GM18507 (cell line): ENCODE measurements at places on chromosomes 3 and 15.
A peak's percentile ranks its signal among the peaks of the same experiment; 100 is the strongest.

GRCh38 chr3:10383850-10384248 lies 62.9 kb upstream of the SEC13 start:
- DNase-seq, result no peak

DNA sequence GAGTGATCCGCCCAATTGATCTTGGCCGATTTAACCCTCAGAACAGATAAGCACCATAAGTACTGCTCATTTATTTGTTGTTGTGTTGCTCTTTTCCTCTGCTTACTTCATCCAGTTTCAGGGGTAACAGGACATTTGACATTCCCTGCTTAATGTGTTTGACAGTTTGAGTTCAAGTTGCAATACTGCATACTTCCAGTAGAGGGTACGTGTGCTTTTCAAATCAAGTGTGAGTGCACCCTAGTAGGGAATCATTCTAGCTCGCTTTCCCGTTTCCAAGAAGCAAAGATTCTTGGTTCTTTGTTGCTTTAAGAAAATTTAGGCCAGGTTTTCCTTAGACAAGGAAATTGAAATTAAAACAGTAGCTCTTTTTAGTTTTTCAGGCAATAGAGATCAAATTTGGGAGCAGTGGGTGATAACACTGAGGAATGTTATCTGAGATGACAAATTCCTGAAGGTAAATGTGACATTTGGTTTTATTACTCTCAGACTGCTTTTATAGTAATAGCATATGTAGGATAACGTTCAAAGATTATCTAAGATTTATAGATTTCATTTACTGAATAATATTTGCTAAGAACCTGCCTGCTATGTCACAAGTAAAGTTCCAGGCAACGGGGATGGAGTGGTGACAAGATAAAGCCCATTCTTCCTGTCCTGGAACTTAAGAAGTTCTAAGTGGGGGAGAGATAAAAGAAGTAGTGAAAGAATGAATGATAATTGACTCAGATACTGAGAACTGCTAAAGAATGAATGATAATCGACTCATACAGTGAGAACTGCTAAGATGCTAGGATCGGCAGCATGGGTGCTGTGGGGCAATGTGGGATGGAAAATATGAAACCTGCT lies 73.3 kb downstream of the SYNPR start:
- peak; percentile 5 for DNase-seq

DNA sequence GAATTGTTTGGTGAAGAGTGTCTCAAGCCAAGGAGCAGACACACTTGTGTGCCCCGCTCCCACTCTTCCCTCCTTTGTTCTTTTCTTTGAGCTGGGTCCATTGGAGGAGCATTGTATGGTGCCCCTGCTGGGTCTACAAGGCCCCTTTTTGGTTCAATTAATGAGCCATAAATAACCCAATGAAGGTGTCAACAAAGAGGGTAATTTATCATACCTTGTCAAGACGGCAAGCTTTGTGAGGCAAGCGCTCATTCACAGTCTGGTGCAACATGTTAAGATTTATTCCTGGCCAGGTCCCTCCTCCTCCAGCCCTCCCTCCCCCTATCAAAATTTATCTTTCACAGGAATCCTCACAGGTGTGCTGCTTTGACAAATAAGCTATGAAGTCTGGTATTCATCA lies 300.1 kb downstream of the RORA start:
- DNase-seq, result no peak

DNA sequence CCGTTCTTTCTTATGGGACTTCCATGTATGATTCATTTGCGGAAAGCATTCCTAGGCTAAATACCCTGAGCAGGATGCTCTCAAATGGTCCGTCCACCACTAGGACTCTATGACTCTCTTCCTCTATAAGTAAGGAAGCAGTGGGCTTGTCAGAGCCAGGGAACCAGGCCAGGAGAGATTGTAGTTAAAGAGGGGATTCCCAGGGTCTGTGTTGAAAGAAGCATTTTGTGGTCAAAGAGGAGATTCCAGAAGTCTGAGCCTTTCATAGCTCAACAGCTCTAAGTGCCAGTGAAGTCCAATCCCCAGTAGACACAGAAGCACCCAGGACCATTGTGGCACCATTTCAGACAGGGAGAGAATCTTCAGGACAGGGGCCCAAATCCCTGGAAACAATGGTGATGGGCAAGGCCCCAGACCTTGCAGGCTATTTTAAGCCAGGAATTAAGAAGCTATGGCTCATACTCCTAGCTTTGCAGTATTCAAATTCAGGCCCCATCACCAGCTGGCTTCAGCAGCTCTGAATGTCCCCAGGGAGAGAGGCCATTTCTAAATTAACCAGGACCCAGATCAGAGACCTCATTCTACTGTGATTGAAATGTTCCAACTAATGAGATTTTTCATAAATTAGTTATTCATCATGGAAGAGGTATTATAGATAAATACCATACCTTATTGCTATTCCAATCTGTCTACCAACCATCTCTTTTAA lies 81.7 kb downstream of the CD47 start:
- no peak for DNase-seq

DNA sequence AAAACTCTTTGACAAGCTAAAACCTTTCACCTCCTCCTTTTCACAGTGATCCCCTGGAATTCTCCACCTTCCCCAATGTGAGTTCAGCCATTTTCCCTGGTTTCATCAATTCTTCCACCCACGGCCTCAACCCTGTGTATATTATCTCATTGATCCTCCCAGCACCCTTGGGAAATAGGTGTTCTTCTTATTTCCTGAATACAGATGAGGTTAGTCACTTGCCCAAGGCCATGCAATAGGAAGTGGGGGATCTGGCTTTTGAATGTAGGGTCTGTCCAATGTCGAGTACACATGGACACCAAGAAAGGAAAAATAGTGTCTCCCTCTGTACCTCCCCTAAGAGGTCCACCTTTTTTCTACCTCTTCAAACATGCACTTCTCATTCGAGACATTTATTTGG lies 262.8 kb upstream of the ST8SIA2 start:
- DNase-seq, result no peak

DNA sequence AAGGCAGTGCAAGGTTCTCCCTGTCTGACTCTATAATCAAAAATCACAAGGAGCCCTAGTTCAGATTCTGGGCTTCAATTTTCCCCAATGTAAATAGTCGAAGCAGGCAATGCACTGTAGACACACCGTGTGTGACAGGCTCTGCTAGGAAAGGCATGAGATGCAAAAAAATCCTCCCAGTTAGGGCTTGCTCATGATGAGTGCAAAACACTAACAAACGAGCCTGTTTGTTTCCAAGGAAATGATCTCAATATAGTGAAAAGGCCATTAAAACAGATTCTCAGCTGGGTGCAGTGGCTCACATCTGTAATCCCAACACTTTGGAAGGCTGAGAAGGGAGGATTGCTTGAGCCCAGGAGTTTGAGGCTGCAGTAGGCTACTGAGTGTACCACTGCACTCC lies 55.7 kb downstream of the UMPS start:
- DNase-seq, result no peak

GRCh38 chr3:78183906-78184599 lies 1144.2 kb downstream of the ROBO2 start:
- no peak for DNase-seq

- DNase-seq, result no peak
Observed at GRCh38 chr15:44394062-44394461, 33.4 kb upstream of the CTDSPL2 start.

GRCh38 chr3:4429648-4430350 lies 37.3 kb downstream of the SUMF1 start:
- no peak for DNase-seq

DNA sequence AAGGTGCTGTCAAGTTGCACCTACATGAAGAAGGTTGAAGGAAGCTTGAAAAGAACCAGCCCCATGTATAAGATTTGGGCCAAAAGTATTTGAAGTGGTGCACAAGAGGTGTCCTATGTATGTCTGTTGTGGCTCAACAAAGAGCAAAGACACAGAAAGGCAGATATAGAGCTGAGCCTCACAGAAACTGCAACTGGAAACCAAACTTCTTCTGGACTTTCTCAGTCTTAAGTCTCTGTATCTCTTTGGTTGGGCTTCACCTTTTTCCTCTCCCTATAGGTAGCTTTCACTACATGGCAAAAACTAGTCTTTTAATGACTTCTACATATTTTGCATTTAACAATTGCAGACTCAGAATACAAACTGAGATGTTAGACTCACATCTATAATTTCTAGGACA lies 8.8 kb upstream of the CMC1 start:
- DNase-seq, result no peak

DNA sequence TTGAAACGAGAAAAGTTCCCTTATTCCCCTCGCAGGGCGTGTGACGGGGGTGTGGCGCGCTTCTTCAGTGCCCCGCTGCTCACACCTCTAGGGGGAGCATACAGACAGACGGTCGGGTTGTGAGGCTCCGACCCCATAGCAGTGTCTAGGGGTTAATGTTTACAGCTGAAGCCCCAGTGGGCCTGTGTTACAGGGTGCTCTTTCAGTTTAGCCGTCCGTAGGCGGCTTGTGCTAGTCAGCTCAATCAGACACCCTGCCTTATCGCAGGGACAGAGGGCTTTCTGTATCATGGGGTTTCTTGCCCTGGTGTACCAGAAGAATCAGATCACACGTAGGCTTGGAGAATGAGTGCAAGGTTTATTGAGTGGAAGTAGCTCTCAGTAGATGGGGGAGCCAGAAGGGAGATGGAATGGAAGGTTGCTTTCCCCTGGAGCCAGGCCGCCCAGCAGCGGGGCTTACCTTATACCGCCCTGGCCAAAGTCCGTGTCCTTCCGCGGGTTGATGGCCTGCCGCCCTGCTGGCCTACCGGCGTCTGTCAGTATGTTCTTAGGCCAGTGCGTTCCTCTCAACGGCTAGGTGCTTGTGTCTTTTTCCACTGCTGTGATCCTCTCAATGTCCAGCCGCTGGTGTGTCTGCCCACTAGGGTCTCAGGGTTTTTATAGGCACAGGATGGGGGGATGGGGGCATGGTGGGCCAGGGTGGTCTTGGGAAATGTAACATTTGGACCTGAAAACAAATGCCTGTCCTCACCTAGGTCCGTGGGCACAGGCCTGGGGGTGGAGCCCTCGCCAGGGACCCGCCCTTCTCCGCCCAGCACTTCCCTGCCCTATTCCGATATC lies 32.2 kb upstream of the ACP3 start:
- no peak for DNase-seq

DNA sequence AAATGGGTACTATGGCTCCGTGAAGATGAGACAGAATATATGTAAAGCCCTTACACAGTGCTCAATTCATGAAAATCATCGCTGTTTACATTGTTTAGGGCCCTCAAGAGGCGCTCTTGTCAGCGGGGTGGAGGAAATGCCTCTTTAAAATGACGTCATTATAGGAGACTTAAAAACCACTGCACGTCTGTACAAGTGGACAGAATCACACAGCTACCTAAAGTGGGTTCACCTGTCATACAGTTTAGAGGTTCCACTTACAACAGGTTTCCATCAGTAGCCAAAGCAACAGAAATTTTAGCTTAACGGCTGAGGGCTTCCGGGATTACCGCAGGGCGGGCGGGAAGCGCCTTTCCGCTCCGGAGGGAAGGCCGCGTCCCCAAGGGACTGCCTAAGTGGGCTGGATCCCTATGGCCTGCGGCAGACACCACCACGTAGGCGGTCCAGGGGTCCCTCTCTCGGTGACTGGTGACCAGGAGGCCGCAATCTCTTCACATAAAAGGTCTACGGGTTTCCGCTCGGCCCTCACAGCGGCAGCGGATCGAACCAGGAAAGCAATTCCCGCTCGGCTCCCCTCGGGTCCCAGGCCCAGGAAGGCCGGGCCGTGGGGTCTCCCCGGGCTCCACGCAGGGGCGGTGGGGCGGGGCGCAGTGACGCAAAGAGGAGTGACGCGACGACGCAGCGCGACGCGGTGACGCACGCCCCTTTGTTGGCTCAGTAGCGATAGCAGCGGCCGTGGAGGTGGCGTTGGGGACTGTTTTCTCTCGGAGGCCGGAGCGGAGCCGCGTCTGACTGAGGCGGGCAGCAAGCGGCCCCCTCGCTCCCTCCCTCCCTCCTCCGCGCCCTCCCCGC lies at the start of gene ARIH1:
TSS of gene ARIH1 (plus strand) at position 717 of the 852 bp plus-strand sequence. CDS start 310 bp downstream, outside the sequence.
- DNase-seq, result peak; percentile 70

DNA sequence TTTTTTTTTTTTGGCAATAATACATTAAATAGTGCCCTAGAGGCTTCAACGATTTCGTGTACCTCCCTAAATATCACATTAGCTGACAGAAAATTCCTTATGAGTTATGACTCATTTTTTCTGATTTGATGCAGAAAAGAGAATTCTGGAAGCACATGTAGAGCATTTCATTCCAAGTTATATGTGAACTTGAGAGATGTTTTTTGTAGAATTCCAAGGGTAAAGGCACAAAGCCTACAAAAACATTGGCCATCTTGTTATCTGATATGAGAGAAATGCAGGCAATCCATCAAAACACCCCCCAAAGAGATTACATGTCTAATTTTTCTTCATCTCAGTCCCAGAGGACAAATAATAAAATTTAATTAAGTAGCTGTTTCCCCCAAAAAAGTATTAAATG lies 6.7 kb upstream of the PFN2 start:
- no peak for DNase-seq

GRCh38 chr3:150412561-150413231 lies 4.6 kb downstream of the TSC22D2 start:
- no peak for DNase-seq

- no peak for DNase-seq
Observed at GRCh38 chr3:149816311-149816710, 3.3 kb downstream of the RNF13 start.

DNA sequence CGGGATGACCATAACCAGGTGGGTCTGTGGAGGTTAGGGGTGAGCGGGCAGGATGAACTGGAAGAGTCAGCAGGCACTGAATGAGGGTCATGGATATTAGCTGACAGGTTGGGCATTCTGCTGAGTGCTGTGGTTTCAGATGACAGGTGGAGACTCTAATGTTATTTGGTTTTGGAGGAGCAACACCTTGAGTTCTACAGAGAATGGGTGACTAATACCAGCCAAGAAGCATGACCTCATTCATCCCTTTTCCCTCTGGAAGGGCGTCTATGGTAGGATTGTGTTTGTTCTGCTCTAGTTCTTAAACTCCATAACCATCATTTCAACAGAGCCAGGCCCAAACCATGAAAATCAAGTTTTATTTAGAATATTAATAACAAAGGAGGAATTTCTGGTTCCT lies 550.7 kb upstream of the LMCD1 start:
- no peak for DNase-seq

DNA sequence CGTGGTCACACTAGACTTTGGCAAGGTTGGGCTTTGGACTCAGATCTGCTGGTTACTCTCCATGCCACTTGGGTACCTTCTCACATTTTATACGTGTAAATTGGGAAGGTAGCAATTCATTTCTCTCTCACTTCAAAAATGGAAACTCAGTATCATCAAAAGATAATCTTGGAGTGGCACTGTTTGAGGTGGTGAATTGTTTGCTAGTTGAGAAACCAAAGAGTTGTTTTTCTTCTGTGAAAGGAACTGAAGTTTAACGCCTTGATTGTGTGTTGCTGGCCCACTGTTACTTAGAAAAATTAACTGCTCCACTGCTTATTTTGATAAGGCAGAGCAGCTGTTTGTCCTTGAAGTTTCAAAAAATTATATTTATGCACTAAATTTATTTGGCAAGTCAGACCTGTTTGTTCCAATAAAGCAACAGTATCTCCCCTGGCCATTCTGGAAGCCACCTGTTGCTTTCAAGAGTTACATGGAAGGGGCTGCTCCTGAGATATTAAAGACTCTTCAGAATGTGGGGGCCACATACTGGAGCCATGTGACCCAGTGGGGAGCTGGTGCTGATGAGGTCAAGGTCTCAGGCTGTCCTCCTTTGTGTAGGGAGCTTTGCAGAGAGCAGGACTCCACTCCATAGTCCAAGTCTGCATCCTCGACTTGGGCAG lies 16.2 kb downstream of the PLCL2 start:
- DNase-seq, result no peak

- DNase-seq, result no peak
Observed at GRCh38 chr3:112134335-112135124, 1.5 kb upstream of the GCSAM start.

GRCh38 chr3:65597952-65598413 lies 440.7 kb downstream of the MAGI1 start:
- DNase-seq, result no peak

GRCh38 chr3:30618526-30618925 lies 12.1 kb downstream of the TGFBR2 start:
- DNase-seq, result no peak
